ENCODE measurements at places on chromosomes 6 and 20.

- no peak for DNase-seq
These were observed 13.7 kb upstream of the FAM83C start for GRCh38 chr20:35305682-35306556.

GRCh38 chr6:41724228-41724580 is 11.2 kb downstream of the TFEB start:
- peak; percentile 59 for DNase-seq

- no peak for DNase-seq
These were observed 41.3 kb upstream of the BEND3 start for GRCh38 chr6:107156617-107157016.

- DNase-seq = no peak
These were observed 446.3 kb upstream of the SLC35B3 start for GRCh38 chr6:8881663-8882062.

- DNase-seq = peak; percentile 4
These were observed 29.2 kb upstream of the CGA start for GRCh38 chr6:87124074-87124473.

Measured in OCI-LY7 (cell line).